ENCODE measurements at places on chromosomes 6 and 20. TPM values are rescaled to one million over a fixed set of nuclear protein-coding genes. Genes with fewer than 3 reads are reported as not detected.

GRCh38 chr20:54190217-54190616 is 16.4 kb upstream of the CYP24A1 start:
- no peak overlapping the region for H3K4me3 ChIP-seq
- no peak for DNase-seq
- H3K4me1 ChIP-seq: no peaks in the 10 kb centered on the region
- no peak overlapping the region for H3K27ac ChIP-seq
- H3K27me3 ChIP-seq: no peaks in the 10 kb centered on the region

The TLDC2 gene
- not detected for total RNA-seq

The MEP1A gene
- not detected for total RNA-seq

The CST5 gene
- not detected for total RNA-seq

The ANKRD66 gene
- total RNA-seq: not detected
